Stimulated activated CD8-positive, alpha-beta memory T cell treated with anti-CD3 and anti-CD28 coated beads, Interleukin-7, amount 100 ng/mL, for 1 hour (primary cell): ENCODE measurements at places on chromosomes 11 and 22.

- DNase-seq, result no peak
These were observed 1.7 kb downstream of the QSER1 start for GRCh38 chr11:32894149-32894827.

- DNase-seq, result no peak
These were observed 802 bp downstream of the KBTBD3 start for GRCh38 chr11:106076171-106076918.

DNA sequence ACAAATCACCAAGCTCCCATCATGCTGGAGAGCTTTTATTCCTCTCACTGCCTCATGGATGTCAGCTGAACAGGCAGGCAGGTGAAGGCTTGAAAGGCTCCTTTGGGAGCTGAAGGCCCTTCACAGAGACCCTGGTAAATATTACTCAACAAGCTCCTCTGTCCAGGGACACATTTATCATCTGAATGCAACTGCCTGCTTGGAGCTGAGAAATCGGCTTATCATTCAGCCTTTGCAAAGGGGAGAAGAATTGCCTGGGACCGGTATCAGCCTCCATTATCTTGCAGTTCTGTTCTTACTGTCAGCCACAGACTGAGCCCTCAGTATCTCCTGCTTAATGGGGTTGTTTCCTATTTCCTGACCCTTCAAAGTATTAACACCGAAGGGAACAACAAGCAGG is 113.8 kb upstream of the PITPNB start:
- no peak for DNase-seq

DNA sequence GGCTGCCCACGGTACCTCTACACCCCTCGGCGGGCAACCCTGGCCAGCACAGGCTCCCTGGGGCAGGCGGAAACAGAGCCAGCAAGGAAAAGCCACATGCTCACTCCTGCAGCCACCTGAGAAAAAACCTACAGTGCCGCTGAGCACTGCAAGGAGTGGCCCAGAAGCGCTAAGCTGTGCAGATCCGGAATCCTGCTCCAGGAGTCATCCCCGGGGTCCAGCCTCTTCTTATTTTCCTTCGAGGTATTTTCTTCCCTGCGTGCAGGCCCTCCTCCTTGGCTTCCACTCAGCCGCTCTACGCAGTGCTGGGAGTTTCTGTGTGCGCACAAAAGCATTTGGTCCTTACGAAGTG is 81.0 kb downstream of the TRMU start:
- no peak for DNase-seq

GRCh38 chr11:24623121-24623520 is 126.3 kb downstream of the LUZP2 start:
- DNase-seq, result no peak
